Mesenteric fat pad (tissue), 1 donor: ENCODE measurements at places on chromosomes 1 and 21. TPM values are rescaled to one million over a fixed set of nuclear protein-coding genes. Genes with fewer than 3 reads are reported as not detected.
A peak's percentile ranks its signal among the peaks of the same experiment; 100 is the strongest.

- DNase-seq: no peak
These were observed 18.3 kb downstream of the PLEKHA6 start for GRCh38 chr1:204341380-204341779.

DNA sequence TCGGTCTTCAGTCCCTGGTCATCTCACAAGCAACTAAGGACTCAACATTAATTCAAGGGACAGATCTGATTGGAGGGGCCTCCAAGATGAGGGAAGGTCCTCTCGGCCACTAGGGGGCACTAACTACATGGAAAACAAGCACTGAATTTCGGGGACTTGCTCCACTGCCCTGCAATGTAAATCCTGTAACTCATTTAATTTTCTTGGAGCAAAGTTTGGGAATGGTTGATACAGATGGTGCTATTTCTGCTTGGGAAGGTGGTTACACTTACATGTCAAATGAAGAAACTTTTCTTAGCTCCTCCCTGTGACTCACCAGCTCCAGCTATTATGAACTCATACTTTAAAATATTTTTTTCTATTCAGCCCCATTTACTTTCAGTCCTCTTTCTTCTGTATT is 97.4 kb upstream of the KCNJ15 start:
- DNase-seq: no peak

COL8A2 gene
- total RNA-seq: 3.3 TPM

GRCh38 chr1:153953859-153954365 is 4.5 kb downstream of the CRTC2 start:
- DNase-seq: no peak

- DNase-seq: no peak
These were observed 26.4 kb upstream of the ROR1 start for GRCh38 chr1:63747445-63747844.

DNA sequence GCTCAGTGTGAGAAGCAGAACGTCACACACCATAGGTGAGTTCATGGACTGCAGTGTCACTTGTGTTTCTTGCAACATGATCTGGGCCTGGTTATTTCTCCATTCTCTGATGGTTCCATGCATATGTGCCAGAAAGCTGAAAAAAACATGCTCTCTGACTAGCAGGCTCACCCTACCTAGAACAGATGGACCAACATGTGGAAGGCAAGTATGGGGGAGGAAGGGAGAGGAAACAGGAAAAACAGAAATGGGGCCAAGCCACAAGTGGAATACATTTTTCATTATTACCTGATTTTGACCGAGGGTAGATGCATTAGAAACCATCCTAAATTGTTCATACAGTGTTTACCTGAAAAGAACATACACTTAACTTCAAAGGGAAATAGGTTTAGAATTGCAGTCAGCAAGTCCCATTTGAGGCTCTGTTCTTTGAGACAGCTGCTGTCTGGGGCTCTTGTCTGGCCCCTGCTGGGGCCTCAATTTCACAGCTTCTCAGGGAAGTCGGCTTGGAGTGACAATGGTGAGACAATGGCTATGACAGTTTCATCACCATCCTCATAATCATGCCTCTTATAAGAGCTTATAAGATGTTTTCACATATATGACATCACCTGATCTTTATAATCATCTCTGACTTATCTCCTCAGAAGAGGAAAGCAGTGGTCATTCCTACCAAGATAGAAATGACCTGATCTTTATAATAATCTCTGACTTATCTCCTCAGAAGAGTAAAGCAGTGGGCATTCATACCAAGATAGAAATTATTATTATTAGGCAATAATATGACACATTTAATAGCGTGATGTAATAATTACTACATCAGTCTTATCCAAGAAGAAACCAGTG is 327.3 kb downstream of the SIPA1L2 start:
- DNase-seq: no peak

RNU1-2 gene
- 6,165 TPM for total RNA-seq

GRCh38 chr1:37951783-37952624 is 5.2 kb upstream of the INPP5B start:
- DNase-seq: peak; percentile 41
